ENCODE measurements at places on chromosomes 3 and 15.

GRCh38 chr15:20349774-20350498, 191.7 kb downstream of the GOLGA6L6 start:
- DNase-seq, result no peak

DNA sequence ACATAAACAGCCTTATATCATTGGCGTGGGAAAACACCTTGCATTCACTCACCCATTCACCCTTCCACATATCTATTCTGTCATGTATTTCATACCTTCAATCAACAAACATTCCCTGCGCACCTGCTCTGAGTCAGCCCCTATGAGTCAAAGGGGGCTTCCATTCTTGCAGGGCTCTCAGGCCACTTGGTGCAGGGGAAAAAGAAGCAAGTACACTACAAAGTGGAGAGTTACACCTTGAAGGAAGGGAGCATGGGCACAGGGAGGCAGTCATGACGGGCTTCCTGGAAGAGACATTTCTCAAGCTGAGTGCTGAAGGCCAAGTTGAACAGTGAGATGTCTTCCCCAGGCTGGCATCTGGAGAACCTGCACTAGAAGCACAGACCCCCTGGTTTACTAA, 4.6 kb upstream of the AMOTL2 start:
- DNase-seq, result no peak

GRCh38 chr15:96392380-96393208, 62.1 kb downstream of the NR2F2 start:
- DNase-seq, result no peak

- DNase-seq, result no peak
These were observed 823.0 kb downstream of the CADM2 start for GRCh38 chr3:85781806-85782205.

GRCh38 chr15:65980824-65981456, 111.6 kb downstream of the RAB11A start:
- peak; percentile 46 for DNase-seq

- no peak for DNase-seq
These were observed 4.9 kb downstream of the LIMD1 start for GRCh38 chr3:45599424-45599886.

DNA sequence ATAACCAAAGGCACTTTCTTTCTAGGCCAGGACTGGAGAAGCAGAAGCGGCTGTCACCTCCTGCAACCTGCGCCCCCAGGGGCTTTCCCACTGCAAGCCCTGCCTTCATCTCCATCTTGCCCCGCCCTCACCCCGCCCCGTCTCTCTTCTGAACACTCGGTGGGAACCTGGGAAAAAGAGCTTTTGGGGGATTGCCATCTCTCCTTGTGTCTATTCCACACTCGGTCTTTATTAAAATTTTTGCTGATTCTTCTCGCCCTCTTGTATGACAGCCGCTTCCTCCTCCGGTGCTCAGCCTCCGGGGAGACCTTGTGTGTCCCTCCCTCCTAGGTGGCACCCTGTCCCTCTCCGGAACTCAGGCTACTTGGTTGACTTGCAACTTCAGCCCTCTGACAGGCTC, 41.9 kb upstream of the SPESP1 start:
- DNase-seq, result no peak

DNA sequence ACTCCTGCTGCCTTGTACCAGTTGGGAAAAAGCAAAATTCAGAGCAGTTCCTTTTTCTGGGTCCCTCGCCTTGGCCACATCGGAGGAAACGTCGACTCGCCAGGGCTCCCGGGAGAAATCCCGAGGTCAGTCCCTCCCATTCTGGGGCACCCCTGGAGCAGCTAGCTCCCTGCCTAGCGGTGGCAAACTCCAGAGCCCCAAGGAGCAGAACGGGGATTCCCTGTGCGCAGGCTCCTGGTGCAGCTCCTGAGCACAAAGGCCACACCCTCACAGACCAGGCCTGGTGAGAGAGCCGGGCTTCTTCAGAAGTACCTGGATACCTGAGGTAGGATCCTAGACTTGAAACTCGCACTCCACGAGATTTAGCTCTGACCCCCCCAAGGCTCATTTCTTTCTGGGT, 2.6 kb downstream of the LRRC3B start:
- no peak for DNase-seq

DNA sequence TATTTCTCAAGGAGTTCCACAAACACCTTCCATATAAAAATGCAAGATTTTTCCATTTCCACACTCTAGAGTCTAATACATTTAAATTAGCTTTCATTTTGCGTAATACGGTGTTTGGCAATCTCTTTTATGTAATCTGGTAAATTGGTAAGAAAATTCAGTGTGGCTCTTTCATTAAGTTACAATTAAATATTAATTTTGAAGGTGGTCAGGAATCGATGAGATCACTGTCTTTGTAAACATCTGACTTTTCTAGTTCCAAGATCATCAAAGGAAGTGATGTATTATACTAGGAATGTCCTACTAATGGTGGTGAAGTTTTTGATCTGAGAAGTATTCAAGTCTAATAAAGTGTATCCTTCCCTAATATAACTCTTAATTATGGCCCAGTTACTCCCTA, 1.1 kb upstream of the UTS2B start:
- no peak for DNase-seq

- no peak for DNase-seq
These were observed 67.4 kb downstream of the TCF12 start for GRCh38 chr15:56985856-56986255.

DNA sequence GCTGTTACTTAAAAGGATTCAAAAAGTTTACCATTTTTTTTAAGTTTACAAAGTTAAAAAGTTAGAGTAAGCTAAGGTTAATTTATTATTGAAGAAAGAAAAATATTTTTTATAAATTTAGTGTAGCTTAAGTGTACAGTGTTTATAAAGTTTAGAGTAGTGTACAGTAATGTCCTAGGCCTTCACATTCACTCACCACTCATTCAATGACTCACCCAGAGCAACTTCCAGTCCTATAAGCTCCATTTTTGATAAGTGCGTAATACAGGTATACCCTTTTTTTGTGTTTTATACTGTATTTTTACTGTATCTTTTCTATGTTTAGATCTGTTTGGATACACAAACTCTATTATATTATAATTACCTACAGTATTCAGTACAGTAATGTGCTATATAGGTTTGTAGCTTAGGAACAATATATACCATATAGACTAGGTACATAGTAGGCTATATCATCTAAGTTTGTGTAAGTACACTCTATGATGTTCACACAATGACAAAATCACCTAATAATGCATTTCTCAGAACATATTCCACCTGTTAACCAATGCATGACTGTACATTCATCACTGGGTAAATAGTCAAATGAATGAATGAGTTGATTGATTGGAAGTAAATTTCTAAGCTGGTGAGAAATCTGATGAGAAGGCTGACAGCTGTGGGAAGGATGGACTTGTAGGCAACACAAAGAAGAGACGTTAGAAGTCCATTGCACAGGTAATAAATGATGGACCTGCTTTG, 95.2 kb upstream of the CDIN1 start:
- no peak for DNase-seq

GRCh38 chr3:165852711-165853110, 15.5 kb upstream of the BCHE start:
- no peak for DNase-seq

DNA sequence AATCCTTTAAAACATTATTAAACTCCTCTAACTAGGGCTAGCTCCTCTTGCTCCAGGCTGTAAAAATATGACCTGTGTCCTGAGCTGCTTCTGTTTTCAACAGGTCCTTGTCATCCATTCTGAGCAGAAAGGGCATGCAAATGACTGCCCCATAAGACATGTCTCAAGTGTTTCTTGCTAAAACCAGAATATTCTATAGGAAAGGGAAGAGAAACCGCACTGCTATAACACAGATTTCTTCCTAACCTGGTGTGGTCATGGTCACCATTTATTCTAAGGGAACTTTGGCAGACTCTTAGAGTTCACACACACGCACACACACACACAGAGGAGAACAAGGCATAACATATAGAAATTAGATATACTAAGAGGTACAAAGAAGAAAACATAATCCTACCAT, 34.2 kb upstream of the B3GNT5 start:
- no peak for DNase-seq

GRCh38 chr3:64321747-64322146, 96.5 kb upstream of the PRICKLE2 start:
- no peak for DNase-seq

- DNase-seq, result no peak
These were observed 404.6 kb downstream of the TIGIT start for GRCh38 chr3:114698146-114699105.

GRCh38 chr3:127719369-127719768, 46.6 kb downstream of the ABTB1 start:
- no peak for DNase-seq

DNA sequence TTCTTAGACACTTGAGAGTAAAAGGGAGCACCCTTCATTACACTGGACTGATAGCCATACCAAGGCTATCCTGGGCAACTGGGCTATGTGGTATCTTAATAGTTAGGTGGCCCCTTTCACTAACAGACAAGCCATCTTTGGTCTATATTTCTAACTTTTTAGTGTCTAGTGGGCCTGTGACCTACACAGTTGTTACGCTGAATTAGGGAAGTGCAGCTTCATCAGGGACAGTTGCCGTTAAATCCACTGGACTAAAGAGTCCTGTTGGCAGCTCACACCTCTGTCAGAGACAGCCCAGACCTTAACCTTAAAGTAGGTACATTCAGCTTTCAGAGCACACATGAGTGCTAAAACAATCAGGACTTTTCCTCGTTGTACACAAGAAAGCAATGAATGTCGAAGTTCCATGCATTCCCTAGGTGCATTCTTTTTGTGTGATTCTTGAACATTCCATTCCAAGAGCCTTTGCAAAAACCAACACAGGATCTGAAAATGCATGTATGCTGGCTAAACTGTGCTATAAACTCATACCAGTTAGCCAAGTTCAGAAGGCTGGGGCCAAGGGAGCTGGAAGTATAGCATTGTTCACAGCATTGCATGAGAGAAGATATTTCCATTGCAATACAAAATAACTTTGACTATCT, 230.2 kb upstream of the EIF1B start:
- DNase-seq, result no peak

GRCh38 chr3:148223266-148223665, 474.4 kb upstream of the AGTR1 start:
- no peak for DNase-seq

GRCh38 chr3:108092501-108092900, 1.7 kb upstream of the CD47 start:
- no peak for DNase-seq

DNA sequence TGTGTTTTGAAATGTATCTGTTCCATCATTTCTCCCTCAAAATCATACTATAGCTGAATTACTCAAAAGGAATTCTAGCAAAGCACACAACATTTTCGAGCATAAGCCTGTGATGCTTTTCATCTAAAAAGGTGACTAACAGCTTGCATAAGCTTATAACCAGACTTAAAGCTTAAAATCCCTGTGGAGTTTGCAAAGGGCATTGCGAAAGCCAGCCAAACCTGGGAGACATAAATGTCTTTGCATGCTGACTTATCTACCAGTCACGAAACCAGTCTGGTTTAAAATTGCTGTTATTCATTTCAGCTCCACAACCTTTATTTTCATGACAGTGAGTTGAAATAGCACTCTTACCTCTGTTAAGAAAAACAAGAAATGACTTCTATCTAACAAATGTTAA, 35.6 kb upstream of the LIPC start:
- DNase-seq, result no peak

- no peak for DNase-seq
These were observed 14.9 kb upstream of the HES1 start for GRCh38 chr3:194120789-194121770.

DNA sequence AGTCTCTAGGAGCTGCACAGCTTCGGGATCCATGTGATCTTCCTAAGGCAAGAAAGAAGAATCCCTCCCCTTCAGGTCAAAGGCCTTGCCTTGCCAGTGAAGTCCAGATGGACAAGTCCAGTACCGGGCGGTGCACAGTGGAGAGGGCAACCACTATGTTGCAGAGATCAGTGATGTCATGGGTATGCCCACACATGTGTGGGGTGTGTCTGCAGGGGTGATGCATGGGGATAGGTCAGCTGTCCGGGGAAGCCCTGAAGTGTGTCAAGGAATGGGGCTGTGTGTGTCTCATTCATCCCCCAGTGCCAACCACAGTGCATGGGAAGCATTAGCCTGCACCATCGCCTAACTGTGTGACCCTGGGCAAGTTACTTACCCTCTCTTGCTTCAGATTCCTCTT, 66.5 kb downstream of the TLE3 start:
- no peak for DNase-seq

GRCh38 chr3:116165641-116166040, 279.6 kb downstream of the LSAMP start:
- DNase-seq, result no peak

DNA sequence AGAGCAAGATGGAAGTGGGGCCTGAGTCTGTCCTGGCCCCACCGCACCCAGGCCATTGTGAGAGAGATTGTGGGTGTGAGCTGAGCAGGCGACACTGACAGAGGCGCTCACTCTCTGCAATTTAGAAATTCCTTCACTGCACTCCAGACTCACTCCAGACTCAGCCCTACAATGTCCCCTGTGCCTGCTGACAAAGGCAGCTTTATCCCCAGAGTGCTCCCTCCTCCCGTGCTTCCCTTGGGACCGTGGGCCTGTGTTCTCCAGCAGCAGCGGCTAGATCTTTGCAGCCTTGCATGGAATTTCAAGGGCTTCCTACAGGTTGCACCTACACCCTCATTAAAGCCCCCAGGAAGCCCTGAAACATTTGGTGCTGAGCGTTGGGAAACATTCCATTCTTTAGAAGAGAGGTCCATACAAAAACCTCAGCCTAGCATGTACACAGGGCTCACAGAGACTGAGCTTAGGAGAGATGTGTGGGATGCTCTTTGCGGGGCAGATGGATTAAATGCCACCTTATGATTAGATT, 1.3 kb upstream of the IL16 start:
- no peak for DNase-seq

- no peak for DNase-seq
These were observed 103.6 kb downstream of the DAPK2 start for GRCh38 chr15:63942486-63943365.

- DNase-seq, result no peak
These were observed 130.9 kb upstream of the BHLHE40 start for GRCh38 chr3:4848176-4848825.

GRCh38 chr3:139312416-139312815, 31.4 kb upstream of the MRPS22 start:
- no peak for DNase-seq

DNA sequence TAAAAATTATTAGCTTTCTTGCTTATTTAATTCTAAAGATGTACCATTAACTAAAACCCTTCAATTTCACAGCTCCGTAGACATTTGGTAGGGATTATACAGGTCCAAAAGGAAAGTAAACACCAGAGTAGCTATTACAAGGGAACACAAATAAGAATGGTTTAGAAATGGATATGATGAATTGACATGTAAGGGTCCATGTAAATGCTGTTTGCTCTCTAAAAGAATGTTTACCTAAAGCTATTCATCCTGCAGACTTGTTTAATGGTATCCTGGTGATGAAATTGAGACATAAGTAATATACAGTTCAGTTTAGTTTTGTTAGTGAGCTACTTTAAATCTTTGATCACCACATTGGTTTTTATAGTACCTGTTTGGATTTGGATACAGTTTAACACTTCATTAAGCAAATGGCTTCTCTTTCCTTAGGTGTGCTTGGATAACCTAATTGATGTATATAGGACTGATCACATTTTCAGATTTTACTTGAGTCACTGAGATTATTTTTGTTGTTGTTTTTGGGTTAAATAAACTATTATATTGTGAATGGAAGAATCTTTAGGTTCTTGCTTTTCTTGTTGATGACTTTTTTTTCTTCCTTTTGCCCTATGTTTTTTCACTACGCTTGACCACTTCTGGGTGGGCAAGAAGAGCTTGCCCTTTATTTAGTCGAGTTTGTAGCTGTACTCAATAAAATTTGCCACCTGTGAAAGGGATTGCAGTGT, 115.4 kb downstream of the TCF12 start:
- DNase-seq, result no peak

Data from activated CD4-positive, alpha-beta T cell treated with anti-CD3 and anti-CD28 coated beads, Interleukin-2, amount 50 U/mL, for 48 hours (primary cell).